ENCODE measurements at places on chromosomes 6 and 20.

- DNase-seq = no peak
These were observed 66.8 kb upstream of the AFDN start for GRCh38 chr6:167759912-167760311.

DNA sequence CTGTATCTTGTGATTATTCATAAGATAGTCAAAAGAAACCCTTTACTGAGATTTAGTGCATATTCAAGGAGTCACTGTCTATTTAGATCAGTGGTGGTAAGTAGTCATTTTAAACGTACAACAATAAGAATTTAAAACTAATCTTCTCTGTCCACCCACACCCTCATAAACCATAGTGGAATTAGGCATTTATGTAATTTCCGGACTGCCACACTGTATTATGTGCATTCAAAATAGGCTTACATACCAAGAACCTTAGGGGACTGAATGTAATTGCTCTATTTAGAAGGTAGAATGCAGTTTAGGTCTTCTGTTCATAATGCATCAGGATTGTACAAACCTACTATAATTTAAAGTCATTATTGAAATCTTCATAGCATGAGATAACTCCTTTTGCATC, 685.4 kb downstream of the TENT5A start:
- no peak for DNase-seq

DNA sequence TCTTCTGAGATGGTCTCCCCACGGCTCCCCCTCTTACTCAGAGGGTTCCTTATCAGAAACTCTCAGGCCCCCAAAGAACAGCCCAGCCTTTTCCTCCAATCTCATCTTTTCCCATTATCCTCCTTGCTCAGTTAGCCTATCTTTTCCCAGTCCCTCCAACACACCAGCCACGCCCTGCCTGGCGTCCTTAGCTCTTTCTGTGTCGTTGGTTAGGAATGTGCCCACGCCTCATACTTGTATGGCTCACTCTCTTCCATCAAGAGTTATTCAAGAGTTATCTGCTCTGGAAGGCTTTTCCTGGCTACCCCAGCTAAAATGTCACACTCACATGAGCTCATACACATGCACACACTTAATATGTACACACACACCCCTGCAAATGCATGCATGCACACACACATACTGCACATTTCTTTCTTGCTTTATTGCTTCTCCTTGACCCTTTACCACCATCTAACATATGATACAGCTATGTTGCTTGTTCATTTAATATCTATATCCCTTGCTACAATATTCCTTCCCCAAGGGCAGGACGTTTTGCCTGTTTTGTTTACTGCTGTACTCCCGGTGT, 37.6 kb downstream of the SLC2A10 start:
- DNase-seq = no peak

DNA sequence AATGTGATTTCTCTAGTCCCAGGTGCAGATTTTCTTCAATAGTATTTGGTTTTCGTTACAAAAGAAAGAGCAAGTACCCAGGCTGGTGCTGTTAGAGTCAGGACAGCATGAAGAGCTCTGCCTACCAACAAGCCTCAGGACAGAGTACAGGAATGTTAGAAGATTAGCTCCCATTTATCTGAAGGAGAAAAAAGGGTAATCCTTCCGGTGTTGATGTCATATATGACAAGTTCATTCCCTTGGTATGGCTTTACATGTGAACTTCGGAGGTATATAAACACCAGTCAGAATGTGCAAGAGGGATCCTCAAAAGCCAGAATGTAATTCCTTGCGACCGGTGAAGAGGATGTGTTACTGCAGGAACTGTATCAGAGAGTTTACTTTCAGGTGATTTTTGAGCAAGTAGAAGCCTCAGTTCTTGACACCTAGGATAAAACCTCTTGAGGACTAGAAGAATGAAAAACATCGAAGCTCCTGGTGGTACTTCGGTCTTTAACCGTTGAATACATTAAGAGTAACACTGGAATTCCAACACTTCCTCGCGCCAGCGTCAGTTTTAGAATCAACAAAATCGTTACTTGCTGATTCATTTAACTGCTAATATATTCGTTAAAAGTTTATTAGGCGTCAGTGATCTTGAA, 194.2 kb upstream of the ZNF184 start:
- no peak for DNase-seq

- no peak for DNase-seq
These were observed 105.3 kb downstream of the FOXF2 start for GRCh38 chr6:1494671-1495070.

GRCh38 chr6:33772082-33772830, 16.7 kb downstream of the LEMD2 start:
- DNase-seq = no peak

DNA sequence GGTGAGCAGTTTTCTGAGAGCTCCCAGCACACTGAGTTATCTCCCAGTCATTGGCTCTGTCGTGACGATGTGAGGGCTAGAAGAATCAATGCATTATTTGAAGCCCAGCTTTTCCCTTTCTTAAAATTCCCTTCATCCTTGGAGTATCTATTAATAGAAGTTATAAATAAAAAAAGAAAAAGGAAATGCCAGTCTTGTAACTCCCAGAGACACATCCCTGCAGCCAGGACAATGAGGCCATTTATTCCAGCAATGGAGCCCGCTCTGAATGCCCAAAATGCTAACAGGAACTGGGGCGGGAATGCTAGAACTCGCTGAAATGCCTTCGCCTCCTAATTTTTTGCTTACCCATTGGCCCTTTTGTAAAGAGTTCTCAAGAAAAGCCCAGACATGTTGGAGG, 305.8 kb downstream of the TFAP2C start:
- DNase-seq = no peak

- DNase-seq = no peak
These were observed 16.7 kb upstream of the SMLR1 start for GRCh38 chr6:130810307-130811030.

DNA sequence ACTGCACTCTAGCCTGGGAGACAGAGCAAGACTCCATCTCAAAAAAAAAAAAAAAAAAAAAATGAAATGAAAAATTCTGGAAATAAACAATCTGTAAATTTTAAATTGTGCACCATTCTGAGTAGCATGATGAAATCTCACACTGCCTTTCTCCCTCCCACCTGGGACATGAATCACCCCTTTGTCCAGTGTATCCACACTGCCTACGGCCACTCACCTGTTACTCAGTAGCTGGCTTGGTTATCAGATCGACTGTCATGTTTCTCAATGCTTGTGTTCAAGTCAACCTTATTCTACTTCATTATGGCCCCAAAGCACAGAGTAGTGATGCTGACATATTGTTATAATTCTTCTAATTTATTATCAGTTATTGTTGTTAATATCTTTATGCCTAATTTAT, 58.7 kb upstream of the MTHFD1L start:
- no peak for DNase-seq

DNA sequence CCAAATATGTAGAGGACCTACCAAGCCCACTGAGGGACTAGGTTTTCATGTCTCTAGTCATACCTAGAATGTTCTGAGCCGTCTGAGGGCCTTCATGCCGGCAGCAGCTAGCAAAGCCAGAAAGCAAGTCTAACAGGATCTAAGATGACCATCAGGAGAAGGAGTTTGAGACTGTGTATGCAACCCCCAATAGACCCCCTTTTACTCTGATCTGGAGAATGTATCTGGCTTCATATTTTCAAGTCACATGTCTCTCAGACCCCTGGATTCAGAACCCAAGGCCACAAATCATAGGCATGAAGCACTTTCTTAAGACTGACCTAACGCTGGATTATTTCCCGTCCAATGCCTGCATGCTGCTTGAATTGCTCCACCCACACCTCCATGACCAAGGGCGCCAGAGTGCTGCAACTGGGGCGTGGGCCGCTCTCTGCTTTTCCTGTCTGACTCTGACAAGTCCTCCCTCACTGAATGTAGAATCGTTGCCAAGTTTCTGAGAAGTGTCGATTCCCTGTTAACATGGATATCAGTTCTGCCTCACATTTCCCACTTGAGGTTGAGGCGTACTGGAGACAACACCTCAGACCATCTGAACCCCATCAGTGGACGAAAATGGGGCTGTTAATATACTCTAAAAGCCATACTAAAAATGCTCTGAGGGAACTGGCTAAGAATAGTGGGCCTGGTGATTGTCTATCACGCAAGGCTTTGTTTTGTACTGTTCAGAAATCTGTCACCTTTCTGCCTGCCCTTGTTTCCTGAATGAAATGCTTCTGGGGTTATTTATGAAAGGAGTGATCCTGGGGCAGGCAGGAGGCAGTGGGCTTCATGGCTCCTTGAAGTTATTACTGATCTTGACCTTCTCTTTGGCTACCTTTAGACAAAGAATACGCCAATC, 23.9 kb upstream of the ASXL1 start:
- peak; percentile 53 for DNase-seq

DNA sequence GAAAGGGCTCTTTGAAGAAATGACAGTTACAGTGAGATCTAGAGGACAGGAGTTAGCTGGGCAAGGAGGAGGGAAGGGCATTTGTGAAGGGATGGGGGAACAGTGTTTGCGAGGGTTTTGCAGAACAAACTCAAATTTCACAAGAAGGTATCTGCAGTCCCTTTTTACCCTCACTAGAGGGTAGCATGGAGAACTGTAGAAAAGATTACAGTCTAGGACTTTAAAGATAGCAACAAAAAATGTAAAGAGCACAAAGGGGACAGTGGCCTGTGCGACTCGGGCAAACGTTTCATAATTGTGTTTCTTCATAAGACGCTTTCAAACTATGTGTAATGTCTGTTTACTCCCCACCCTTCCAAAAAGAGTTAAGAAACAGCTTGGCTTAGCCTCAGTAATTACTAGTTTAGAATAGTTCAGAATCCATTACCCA, 21.2 kb upstream of the ASXL1 start:
- no peak for DNase-seq

- no peak for DNase-seq
These were observed 42.0 kb downstream of the IRAK1BP1 start for GRCh38 chr6:78909391-78909790.

DNA sequence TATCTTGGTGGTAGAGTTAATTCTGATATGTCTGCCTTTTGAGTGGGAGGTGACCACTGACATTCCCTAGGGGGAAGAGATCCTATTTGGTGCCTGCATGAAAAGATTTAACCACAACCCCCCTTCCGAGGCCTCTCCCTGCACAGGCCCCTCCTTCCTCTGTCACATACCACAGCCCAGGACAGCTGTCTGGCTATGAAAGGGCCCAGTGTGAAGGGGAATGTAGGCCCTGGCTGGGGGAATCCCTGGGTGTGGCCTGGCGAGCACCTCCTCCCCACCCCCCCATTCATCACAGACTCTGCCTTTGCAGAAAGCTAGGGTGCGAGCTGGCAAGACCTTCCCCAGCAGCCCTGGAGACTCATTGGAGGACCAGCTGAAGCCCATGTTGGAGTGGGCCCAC, 27.4 kb upstream of the MAPRE1 start:
- peak; percentile 31 for DNase-seq

- no peak for DNase-seq
These were observed 154.7 kb upstream of the LAMP5 start for GRCh38 chr20:9359561-9360308.

- DNase-seq = no peak
These were observed 95.4 kb downstream of the OGFRL1 start for GRCh38 chr6:71383901-71384489.

DNA sequence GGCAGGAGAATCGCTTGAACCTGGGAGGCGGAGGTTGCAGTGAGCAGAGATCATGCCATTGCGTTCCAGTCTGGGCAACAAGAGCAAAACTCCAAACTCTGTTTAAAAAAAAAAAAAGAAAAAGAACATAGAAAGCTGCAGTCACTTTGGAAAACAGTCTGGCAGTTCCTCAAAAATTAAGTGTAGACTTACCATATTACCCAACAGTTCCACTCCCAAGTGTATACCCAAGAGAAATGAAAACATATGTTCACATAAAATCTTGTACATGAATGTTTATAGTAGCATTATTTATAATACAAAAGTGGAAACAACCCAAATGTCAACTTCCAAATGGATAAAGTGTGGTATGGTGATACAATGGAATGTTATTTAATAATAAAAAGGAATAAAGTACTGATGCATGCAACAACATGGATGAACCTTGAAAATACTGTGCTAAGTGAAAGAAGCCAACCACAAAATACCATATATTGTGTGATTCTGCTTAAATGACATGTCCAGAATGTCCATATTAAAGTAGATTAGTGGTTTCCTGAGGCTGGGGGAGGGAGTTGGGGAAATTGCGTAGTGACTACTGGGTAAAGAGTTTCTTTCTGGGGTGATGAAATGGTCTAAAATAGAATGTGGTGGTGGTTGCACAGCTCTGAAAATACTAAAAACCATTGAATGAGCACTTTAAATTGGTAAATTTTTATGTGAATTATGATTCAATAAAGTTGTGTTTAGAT, 62.9 kb downstream of the SUN5 start:
- no peak for DNase-seq

DNA sequence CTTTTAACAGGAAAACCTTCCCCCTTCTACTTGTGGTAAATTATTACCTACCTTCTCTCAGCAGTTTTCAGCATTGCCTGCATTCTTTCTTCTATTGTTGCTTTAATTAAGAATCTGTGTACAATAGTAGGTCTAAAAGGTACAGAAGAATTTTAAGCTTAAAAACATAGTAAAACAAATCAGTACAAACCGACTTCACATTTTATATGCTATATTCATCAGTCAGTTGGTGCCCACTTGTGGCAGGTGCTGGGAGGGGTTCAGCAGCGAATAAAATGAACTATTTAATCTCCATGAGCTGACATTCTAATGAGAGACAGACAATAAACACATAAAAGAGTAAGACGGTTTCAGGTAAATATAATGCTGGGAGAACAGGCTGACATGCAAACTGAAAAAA, 73.4 kb upstream of the FBXO30 start:
- DNase-seq = peak; percentile 15

DNA sequence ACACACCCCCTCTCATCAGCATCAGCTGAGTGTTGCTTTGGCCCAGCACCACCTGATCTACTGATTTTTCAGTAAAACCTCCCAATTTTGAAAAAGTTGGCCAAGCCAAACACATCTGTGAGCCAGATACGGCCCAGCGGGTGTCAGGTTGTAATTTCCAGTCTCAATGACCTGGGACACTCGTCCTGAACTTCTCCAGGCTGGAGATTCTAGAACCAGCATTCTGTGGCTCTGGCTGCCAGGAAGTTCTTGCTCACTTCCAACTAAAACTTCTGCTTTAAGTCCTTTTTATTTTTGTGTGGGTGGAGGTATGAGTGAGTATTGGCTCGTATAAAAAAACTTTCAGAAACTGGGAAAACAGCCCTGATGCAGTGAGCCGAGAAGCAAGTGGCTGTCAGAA, 5.1 kb downstream of the KIAA1755 start:
- DNase-seq = no peak
